ENCODE measurements at places on chromosomes 2 and 18. TPM values are rescaled to one million over a fixed set of nuclear protein-coding genes. Genes with fewer than 3 reads are reported as not detected.

DNA sequence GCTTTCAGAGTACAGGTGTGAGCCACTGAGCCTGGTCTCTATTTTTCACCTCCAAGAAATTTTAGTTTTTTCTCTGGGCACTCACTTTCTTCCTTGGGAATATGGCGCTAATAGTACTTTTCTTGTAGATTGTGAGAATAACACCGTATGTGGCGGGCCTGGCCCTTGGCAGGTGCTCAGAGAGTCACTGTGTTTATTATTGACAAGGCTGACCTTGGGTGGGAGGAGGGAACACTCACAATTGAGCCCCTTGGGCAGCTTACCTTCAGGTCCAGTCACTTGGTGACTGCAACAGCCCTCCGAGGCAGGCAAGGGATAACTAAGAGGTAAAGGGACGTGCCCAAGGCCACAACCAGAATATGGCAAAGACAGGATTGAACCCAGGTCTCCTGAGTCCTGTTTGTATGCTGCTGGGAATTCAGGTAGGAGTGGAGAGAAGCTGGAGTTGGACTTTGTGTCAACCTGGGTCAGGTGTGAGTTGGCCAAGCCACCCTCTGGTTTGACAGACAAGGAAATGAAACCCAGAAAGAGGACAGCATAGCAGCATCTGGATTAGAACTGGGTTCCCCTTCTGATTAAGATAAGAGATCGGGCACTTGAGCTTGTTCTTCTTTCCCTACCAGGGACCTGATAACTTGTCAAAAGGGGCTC lies 2.8 kb upstream of the STK25 start:
- no peak for DNase-seq

DNA sequence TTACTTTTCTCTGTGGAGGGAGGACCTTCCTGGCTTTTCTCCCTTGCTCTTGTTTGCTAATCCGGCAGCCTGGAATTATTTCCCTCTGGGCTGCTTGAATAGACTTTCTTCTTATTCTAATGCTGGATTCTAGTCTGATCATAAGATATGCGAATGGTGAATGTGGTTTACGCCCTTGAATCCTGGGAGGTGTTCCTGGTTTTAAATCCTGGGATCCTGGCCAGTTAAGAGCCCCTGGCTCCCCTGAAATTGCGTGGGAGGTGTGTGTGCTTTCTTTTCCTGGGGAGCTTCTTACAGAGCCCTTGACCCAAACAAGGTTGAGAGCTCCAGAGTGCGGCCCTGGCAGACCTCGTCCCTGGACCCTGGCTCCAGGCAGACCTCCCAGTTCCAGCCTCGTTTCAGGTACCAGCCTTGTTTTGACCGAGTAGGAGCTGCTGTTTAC lies 2.8 kb downstream of the SH3BP4 start:
- peak; percentile 52 for DNase-seq

GRCh38 chr18:47602273-47602897 lies 328.1 kb downstream of the SMAD2 start:
- no peak for DNase-seq

GRCh38 chr2:57527685-57528084 lies 518.9 kb upstream of the VRK2 start:
- no peak for DNase-seq

Gene OTOF
- under 0.01 TPM for total RNA-seq

Gene TEX51
- not detected for total RNA-seq

Data from fibroblast of villous mesenchyme (primary cell).